ENCODE measurements at places on chromosomes 16 and 17.

DNA sequence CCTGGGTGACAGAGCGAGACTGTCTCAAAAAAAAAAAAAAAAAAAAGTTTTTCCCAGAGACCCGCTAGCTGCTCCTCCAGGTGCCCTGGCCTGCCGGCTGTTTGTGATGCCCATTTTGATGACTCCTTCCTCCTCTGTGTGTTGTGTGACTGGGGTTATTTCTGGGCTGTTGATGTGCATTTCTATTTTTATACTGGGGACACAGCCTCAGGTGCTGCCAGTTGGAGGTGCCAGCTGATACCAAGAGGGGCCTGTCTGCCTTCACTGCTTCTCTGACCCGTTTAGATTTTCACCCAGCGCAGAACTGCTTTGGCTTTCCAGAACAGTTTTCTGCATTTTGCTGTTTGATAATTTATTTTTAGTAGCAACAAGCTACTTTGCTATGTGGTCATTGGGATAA, 6.7 kb downstream of the PLA2G15 start:
- no peak for DNase-seq

DNA sequence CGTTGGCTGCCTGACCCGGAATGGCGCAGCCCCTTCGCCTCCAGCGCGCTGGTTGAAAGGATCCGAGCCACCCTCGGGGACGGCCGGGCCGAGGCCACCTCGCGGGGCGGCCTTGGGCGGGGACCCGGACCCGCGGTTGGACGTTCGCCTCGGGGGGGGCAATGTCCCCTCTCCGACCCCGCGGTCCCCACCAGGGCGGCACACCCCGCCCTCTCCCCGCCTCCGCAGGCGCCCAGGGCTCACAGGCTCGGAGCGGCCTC, 1.0 kb upstream of the SOX8 start:
- no peak for DNase-seq

DNA sequence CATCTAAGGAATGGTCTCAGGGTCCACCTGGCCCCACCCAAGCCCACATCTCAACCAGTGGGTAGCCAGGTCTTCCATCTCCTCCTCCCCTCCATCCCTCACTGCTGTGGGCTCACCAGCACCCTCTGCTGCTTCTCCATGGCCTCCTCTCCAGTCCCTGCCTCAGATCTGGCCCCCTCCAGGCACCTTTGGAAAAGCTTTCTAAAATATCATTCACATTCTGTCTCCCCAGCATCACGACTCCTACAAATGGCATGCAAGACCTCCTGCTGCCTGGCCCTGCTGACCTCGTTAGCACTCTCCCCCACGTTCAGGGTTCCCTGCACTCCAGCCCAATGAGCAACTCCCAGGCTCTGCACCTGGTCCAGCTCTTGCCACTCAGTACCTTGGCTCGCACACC, 13.7 kb downstream of the GLP2R start:
- DNase-seq: no peak

DNA sequence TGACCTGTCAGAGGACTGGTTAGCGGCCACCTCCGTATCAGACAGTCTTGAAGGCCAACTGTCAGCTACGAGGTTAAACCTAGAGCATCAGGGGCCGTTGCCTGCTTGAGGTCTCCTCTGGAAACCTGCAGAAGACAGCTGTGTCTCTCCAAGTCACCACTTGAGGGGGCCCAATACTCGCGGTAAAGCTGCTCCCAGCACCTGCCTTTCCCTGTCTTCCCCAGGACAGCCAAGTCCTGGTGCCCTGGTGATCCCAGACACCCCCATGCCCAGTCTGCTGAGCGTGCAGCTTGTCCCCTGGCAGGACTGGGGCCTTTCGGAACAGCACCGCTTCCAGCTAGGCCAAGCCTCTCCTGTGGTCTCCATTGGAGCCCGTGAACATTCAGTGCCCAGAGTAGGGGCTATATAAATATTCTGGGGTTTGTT, 80.1 kb downstream of the DNAH17 start:
- no peak for DNase-seq

DNA sequence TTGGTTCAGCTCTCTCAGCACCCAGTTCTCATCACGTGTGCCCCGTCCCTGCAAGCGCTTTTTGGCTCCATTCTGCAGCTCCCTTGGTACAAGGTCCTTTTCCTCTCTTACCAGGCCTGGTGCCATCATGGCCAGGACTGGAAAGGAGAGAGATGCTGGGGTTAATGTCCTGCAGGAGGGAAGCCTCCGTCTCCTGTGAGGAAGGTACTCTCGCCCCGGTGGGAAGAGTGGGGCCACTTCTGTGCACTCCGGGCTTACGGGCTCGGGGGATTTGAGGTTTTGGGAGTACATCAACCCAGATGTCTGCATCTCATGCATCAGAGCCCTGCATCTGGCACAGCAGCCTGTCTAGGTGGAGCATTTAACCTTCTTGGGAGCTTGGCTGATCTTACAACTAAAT, 10.1 kb downstream of the CTRB2 start:
- DNase-seq: no peak

- DNase-seq: no peak
These were observed 7.4 kb downstream of the CIBAR2 start for GRCh38 chr16:85104821-85105391.

DNA sequence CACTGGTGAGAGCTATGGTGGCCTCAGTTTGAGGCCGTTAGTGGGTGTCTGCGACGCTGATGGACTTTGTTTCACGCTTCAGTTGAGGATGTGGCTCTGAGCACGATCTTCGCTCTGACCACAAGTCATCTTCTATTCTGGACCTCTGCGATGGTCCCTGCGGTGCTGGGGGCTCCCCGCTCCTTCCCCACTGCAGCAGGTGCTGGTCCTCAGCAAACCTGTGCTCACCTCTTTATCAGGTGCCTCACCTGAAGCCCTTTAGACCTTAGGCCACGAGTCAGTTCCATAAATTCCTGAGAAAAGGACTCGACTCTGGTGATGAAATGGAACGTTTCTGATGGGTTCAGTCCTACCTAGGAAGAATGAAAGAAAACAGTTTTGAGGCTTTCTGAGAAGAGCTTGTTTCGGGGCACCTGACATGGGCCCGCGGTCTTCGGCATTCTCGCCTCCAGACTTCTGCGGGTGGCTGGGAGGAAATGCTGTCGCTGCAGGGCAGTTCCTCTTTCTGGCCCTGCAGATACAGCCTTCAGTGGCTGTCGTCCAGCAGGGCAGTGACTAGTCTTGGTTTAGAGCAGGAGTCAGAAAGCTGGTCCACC, 4.7 kb downstream of the KCTD5 start:
- no peak for DNase-seq

GRCh38 chr16:69600202-69600601, 34.4 kb downstream of the NFAT5 start:
- DNase-seq: no peak

GRCh38 chr16:31215287-31216162, 1.4 kb downstream of the PYDC1 start:
- no peak for DNase-seq

DNA sequence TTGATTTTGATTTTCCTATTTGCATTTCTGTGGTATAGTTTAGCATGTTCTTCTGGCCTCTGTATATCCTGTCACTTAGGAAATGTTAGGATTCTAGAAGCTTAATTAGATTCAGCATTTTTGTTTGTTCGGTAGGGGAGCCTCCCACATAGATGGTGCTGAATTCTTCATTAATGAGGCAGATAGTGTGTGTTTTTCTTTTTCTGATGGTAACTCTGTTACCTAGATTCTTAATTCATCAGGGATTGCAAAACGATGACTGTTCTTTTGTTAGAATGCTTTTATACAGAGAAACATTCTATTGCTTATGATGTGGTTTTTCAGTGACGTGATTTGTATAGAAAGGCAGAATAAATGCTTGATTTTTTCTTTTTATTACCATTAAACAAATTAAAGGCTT, 19.0 kb downstream of the BANP start:
- no peak for DNase-seq

- DNase-seq: no peak
These were observed 19.5 kb downstream of the TOM1L2 start for GRCh38 chr17:17952691-17953090.

GRCh38 chr17:80395402-80396151, 19.4 kb upstream of the ENDOV start:
- no peak for DNase-seq

DNA sequence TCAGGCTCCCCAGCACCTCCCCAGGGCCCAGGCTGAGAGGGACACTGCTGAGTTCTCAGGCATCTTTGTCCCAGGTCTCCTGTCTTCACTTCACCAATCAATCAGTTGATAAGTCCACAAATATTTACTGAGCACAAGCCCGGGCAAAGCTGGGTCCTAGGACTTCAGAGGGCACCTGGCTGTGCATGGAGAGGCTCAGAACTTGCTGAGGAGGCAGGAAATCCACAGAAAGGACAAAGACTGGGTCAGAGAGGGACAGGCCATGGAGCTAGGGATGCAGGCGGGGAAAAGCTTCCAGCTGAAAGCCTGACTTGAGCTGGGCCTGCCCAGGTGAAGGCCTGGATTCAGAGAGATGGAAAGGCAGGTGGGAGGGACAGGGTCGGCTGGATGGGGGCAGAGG, 33.2 kb upstream of the C1QL1 start:
- no peak for DNase-seq

GRCh38 chr17:55319933-55320593, 55.3 kb downstream of the HLF start:
- DNase-seq: no peak

- DNase-seq: peak; percentile 15
These were observed 51.8 kb downstream of the SMPD3 start for GRCh38 chr16:68396481-68396880.

- DNase-seq: no peak
These were observed 16.9 kb downstream of the SLX4 start for GRCh38 chr16:3594316-3595109.

DNA sequence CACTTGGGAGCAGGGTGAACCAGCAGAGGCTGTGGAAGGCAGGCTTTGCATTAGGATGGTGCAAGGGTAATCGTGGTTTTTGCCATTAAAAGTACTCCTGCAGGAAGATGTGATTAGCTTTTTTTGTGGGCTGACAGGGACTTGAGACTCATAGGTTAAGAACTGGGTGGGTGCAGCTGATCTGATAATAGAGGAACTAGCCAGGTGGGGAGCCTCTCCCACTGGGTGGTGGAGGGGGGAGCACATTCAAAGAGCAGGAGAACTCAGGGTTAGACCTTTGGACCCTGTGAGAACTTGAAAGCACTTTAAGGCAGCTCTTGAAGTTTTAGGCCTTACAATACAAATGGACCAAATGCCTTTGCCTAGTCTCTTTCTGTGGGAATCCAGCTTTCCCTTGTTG, 32.4 kb downstream of the CCL4 start:
- DNase-seq: no peak

- no peak for DNase-seq
These were observed 10.0 kb upstream of the B4GALNT2 start for GRCh38 chr17:49122566-49122965.

- no peak for DNase-seq
These were observed 5.6 kb downstream of the SPHK1 start for GRCh38 chr17:76390003-76390421.

- DNase-seq: no peak
These were observed 42.5 kb downstream of the CREBBP start for GRCh38 chr16:3837851-3838586.

DNA sequence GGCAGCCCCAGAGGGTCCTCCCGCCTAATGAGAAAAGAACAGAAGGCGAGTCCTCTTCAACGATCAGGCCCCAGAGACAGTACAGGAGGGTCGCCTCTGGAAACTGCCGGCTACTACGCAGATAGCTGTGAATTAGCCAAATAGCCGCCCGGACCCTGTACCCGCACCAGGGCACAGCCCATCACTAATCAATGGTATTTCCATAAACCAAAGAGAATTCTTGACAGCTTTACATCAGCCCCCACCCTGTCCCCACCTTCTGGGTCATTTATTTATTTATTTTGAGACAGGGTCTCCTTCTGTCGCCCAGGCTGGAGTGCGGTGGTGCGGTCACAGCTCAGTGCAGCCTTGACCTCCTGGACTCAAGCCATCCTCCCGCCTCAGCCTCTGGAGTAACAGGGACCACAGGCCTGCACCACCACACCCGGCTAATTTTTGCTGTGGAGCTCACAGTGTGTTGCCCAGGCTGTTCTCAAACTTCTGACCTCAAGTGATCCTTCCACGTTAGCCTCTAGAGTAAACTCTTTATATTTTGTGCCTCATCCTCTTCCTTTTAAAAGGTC, 805 bp upstream of the CLCN7 start:
- no peak for DNase-seq

- DNase-seq: no peak
These were observed 635 bp upstream of the AATF start for GRCh38 chr17:36947922-36948716.

- no peak for DNase-seq
These were observed 21.5 kb downstream of the TMEM235 start for GRCh38 chr17:78252701-78253635.

DNA sequence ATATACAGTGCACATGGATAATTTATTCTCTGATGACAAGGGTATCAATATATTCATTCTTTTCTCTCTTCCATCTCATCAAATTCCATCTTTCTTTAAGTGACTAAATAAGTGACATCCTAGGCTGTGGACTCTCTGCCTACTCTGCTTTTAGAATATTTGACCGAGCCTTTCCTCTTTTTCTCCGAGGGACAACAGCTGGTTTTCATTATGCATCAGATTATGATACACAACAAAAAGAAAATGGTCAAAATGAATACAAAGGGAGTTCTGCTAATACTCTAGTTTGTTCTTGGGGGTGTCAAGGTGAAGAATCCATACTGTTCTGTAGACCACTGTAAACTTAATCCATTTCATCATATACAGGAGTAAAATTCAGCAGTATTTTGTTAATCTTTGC, 942.6 kb downstream of the KCNJ2 start:
- no peak for DNase-seq

Measured in stimulated activated CD8-positive, alpha-beta memory T cell treated with anti-CD3 and anti-CD28 coated beads, Interleukin-4, amount 100 ng/mL, for 4 hours (primary cell).